NCI-H1436 treated with DMSO at 0.1 percent for 48 hours (cell line): ENCODE measurements at places on chromosomes 7 and 10.

DNA sequence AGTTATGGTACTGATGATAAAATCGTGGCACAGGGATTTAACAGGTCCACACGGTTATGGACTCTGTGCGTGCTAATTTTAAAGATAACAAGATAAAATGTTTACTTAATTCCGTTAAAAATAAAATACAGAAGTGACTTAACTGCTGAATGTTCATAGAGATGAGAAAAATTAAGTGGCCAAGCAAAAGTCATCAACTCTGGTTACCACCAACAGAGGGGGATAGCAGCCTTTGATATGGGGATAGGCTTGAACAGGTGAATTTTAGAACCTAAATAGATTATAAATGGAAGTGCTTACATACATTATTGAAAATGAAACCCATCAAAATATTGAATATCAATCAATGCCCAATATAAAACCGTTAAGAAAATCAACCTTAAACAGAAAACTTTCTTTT, 245.0 kb downstream of the WDR37 start:
- DNase-seq: no peak

DNA sequence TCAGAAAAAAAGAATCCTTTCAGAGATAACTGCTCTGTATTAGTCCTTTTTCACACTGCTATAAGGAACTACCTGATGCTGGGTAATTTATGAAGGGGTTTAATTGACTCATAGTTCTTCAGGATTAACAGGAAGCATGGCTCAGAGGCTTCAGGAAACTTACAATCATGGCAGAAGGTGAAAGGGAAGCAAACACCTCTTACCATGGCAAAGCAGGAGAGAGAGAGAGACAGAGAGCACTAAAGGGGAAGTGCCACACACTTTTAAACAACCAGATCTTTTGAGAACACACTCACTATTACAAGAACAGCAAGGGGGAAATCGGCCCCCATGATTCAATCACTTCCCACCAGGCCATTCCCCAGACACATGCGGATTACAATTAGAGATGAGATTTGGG, 114.2 kb downstream of the TES start:
- no peak for DNase-seq

- no peak for DNase-seq
These were observed 1183.7 kb upstream of the CELF2 start for GRCh38 chr10:9833942-9834341.

DNA sequence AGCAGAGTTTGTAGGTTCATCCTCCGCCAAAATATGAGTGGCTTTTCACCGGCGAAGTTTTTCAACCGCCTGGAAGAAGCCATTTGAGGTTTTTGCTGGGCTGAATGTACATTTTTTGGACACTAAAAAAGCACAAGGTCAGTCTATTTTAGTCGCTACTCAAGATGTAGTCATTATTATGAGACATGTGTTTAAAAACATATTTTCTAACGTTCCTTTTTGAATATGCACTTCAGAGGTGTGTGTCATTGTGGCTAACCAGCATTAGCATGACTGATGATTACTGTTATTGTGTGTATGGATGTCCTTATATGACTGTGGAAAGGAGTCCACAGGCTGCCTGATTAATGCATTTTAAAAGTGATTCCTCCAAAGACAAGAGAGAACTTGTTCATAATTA, 605.4 kb downstream of the INHBA start:
- DNase-seq: no peak

- DNase-seq: no peak
These were observed 5.9 kb downstream of the VENTX start for GRCh38 chr10:133243593-133243992.

DNA sequence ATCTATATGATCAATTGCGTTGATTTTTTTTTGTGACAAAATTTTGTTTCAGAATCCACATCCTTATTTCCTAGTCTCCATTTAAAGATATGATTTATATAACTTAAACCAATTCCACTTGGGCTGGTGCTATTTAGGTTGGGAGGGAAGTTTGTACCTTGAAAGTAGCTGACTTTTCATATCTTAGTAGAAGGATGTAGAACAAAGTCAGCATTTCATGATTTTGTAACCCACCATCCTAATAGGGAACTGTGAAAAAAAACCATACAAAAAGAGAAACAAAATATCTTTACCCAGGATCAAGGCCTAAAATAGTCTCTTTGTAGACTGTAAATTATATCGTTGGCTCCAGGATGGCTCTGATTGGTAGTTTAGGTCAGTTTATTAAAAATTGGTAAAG, 8.3 kb downstream of the HECTD2 start:
- no peak for DNase-seq

DNA sequence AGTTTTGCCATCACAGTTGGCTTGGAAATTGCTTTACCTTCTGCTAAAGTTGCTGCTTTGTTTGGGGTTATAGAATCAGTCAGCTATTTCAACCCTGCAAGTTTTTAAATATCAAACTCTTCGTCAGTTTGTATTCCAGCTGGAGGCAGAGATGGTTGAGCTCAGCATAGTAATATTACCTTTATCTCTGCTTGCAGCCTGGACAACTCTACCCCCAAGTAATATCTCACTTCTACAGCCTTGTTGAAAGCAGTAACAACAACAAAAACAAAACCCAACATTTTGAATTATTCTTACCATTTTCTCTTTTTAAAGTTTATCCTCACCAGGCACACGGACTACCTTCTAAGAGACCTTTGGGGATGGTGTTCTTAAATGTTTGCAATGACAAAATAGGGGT, 239.1 kb upstream of the PHF14 start:
- DNase-seq: no peak

- no peak for DNase-seq
These were observed 13.1 kb upstream of the TNPO3 start for GRCh38 chr7:129067943-129068548.

GRCh38 chr10:132129431-132129830, 57.3 kb upstream of the DPYSL4 start:
- DNase-seq: no peak

DNA sequence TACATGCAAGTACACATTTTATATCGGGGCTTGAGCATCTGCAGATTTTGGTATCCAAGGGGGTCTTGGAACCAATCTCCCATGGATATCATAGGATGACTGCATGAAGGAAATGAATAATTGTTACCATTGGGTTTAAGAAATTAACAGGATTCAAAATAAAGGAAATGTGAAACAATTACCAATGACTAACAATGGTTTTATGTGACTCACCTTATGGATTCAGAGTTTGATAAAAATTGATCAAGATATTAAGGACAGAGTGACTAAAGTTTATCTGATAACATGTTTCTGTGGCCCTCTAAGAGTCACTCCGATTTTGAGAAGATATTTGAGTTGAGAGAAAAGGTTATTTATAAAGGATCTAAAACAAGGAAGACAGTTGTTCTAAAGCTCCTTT, 93.0 kb upstream of the ODAD2 start:
- DNase-seq: no peak

- DNase-seq: no peak
These were observed 177.4 kb downstream of the SKAP2 start for GRCh38 chr7:26687032-26687431.
